ENCODE measurements at places on chromosomes 7 and 10.

GRCh38 chr10:5187867-5188266 is 2.9 kb upstream of the AKR1C8 start:
- no peak for DNase-seq

- DNase-seq = no peak
Observed at GRCh38 chr7:130492523-130493274, 814 bp downstream of the MEST start.

GRCh38 chr10:133334503-133335245 is 2.0 kb downstream of the CALY start:
- peak; percentile 21 for DNase-seq

- DNase-seq = no peak
Observed at GRCh38 chr7:134736381-134736780, 43.1 kb upstream of the CALD1 start.

DNA sequence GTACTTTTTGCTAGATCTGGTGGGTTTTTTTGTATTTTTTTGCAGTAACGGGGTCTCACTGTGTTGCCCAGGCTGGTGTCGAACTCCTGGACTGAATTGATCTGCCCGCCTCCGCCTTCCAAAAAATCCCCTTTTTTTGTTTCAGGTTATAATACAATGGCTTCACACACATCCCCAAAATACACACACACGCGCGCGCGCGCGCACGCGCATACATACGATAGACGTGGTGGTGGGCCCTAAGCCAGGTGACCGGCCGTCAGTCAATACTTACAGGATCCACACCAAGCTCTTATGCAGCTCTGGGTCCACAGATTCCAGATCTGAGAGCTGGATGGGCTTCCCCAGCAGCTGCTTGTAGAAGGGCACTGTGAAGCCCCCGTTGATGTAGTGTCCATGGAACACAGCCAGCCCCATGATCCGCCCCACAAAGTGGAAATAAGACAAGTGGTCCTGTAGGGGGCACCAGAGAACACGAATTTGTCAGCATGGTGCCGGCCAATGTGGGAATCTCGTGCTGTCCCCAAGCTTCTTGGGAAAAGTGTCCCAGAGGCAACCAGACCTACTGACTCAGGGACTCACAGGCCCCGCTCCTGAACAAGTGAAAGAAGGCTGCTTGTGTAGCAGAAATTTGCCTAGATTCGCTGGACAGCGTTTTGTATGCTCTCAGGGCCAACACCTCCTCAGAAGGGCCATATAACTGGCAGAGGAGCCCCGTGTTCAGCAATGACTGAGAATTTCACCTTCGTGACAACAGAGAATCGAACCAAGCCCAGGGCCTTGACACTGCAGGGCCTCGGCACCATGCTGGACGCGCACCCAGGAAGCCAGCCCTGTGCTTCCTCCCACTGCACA is 103.6 kb downstream of the SMURF1 start:
- peak; percentile 88 for DNase-seq

GRCh38 chr10:15416034-15416433 is 44.9 kb upstream of the FAM171A1 start:
- DNase-seq = no peak

- DNase-seq = no peak
Observed at GRCh38 chr7:134702366-134703240, 56.0 kb downstream of the BPGM start.

DNA sequence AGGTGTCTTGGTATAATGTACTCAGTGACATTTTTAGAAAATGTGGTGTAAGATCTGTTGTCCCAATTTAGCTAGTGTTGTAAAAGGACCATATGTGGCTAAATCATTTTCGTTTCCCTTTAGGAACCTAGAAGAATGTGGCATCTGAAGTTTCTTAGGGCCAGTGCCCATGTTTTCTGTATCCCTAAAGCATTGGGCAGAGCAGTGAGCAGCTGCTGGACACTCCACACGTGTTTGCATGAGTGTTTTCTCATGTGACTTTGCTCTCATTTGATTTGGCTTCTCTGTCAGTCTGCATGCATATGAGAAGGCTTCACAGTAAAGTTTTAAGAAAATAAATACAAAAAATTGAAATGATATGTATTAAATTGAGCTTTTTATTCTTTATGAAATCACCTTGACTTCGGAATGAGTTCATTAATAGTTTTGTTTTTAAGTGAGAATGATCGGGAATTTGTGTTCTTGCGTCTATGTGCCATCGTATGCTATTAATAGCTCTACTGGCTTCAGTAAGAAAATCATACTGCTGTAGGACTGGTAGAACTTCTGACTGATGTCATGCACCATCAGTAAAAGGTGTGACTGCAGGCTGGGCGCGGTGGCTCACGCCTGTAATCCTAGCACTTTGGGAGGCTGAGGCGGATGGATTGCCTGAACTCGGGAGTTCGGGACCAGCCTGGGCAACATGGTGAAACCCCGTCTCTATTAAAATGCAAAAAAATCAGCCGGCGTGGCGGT is 61.3 kb downstream of the RBM33 start:
- no peak for DNase-seq

GRCh38 chr10:9010093-9010492 is 955.6 kb downstream of the GATA3 start:
- DNase-seq = no peak

GRCh38 chr7:156764016-156764669 is 123.6 kb downstream of the RNF32 start:
- peak; percentile 64 for DNase-seq

GRCh38 chr10:86199041-86199440 is 167.6 kb downstream of the GRID1 start:
- DNase-seq = no peak

GRCh38 chr7:157284229-157285014 is 52.4 kb upstream of the DNAJB6 start:
- DNase-seq = no peak

DNA sequence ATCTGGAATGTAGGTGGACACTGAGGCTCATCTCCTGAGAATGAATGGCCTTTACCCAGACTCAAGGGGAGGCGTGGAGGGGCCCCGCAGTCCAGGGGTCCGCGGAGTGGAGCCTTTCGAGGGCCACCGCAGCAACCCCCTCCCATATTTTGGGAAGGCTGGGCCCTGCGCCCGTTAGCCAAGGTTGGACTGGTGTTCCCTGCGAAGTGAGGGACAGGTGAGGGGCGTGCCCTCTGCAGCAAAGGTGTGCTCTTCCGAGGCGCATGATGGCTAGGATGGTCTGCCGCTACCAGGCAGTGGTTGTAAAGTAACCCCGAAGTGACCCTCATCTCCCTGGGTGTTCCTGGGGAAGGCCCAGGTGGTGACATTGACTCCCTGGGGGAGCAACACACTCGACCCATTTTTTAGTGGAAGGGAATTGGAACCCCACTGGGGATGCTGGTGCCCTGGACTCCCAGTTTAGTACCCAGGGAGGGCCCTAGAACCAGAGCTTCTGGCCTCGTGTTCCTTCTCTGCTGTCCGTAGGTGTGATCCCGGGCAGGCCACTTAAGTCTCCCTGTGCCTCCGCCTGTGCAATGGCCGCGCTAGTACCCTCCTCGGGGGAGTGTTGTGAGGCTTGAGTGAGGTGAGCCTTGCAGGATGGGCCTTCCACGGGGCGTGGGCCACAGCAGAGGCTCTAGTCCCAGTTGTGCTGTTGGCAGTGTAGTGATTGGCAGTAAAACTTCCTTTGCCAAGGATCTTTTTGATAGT is 779 bp downstream of the FAM241B start:
- no peak for DNase-seq

GRCh38 chr7:99644431-99644830 is 27.7 kb downstream of the ZSCAN25 start:
- DNase-seq = no peak

DNA sequence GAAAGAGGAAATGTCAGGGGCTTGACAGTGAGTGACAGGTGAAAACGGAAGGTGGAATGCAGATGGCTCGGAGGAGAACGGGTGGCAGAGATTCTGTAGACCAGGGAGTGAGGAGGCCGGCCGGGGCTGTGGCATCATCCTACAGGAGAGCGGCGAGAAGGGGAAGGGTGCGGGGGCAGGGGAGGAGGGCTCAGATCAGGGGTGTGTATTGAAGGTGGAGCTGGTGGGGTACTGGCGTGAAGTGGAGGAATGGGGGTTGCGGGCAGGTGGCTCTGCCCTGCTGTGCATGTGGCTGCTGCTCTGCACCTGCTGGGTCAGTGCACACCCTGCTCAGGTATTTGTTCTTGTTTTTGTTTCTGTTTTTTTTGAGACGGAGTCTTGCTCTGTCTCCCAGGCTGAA is 470.8 kb upstream of the FOXK1 start:
- DNase-seq = no peak

DNA sequence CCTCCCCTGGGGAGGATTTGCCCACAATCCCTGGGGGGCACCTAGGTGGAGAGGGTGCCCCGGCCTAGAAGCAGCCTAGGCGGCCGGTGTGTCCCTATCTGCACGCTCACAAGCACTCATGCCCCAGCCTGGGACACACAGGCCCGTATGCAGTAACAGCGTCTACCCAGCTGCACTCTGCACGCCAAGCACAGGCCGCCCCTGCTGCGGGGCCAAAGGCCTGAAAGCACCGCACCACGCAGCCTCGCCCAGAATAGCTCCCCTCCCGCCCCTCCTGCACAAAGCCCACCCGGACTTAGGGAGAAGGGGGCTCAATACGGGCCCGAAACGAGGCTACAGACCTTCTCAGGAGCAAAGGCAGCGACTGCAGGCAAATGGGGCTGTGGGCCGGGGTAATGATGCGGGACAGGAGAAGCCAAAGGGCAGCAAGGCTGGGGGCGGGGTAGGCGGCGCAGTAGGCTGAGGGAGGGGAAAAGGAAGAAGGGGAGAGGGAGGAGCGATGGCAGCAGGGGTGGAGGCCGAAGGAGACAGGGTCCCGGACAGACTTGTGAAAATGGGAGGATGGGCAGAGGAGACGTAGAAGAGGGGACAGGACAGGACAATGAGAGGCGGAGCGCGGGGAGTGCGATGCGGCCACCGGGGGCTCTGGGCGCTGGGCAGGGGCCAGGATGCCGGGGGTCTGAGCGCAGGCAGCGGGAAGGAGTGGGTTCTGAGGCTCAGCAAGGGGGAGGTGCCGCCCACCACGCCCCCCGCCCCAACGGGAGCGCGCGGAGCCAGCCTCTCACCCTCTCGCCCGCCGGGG is 544 bp downstream of the GPRIN2 start:
- peak; percentile 34 for DNase-seq

Measured in femur (tissue), 1 donor.